ENCODE measurements at places on chromosomes 5 and 9.

GRCh38 chr9:133430244-133430643 lies 8.1 kb downstream of the ADAMTS13 start:
- no peak for DNase-seq

GRCh38 chr5:149794487-149794971 lies 64.4 kb downstream of the PPARGC1B start:
- DNase-seq, result no peak

DNA sequence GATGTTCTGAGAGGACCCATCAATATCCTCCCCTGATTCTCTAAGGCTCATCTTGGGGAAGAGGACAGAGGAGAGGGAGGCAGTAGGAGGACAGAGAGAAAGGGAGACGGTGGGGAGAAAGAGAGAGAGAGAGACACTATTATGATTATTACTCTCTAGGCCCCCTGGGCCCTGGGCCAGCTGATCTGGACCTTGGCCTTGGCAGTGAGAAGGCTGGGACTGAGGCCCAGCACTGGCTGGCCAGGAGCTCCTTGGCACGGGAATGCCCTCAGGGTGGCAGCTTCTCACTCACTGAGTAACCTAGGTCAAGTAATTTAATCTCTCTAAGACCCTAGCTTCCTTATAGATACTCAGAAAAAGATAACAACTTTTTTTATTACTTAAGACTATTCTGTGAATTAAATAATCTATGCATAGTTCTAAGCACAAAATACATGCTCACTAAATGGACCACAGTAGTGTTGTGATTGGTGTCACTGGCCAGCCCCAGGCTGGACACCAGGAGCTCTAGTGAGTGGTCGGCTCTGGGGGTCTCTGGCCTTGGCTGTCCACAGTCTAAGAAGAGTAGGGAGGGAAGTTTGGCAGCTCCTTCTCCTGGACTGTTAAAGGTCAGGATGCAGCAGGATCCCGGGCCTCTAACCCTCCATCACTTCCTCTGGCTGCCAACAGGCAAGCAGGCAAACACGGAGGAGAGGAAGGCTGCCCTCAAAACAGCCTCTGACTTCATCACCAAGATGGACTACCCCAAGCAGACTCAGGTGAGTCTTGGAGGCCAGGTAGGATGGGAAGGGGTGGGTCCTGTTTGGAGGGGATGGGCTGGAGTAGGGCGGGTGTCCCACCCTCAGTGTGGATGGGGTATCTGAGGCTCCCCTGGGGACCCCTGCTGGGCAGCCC lies 50.0 kb downstream of the GSN start:
- no peak for DNase-seq

DNA sequence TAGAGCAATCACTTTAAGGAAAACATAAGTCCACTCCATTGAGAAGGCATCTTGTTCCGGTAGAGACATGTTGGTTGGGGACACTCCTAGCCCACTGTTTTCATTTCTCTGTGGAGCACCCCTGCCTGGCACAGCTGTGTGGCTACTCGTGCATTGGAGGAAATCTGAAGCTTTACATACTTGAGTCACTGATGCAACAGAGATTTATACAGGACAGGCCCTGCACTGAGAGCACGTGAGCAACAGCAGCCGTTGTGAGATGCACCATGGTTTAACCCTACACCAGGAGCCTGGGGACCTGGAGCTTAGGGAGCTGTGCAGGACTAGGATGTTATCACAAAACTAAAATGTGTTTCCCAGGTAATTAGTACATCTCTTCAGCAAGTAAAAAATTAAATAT lies 230.7 kb upstream of the IRX1 start:
- DNase-seq, result no peak

GRCh38 chr5:55480781-55481180 lies 54.0 kb downstream of the PLPP1 start:
- no peak for DNase-seq
